ENCODE measurements at places on chromosomes 1 and 21.

- DNase-seq = no peak
Observed at GRCh38 chr1:214861615-214862014, 220.9 kb upstream of the KCNK2 start.

DNA sequence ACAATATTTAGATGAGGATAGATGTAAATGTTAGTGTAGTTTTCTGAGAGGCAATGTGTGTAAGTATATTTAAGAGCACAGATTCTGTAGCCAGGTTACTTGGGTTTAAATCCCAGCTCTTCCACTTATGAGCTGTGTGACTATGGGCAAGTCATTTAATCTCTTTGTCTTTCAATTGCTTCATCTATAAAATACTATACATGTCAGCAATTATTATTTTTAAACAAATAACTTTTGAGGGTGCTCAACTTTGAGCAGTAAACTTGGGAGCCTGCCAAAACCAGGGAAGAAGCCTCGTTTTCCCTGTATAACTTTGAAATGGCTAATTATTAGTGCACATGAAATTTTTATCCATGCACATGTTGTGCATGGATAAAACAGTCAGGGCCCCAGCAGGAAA lies 222.8 kb downstream of the FOXD2 start:
- no peak for DNase-seq

DNA sequence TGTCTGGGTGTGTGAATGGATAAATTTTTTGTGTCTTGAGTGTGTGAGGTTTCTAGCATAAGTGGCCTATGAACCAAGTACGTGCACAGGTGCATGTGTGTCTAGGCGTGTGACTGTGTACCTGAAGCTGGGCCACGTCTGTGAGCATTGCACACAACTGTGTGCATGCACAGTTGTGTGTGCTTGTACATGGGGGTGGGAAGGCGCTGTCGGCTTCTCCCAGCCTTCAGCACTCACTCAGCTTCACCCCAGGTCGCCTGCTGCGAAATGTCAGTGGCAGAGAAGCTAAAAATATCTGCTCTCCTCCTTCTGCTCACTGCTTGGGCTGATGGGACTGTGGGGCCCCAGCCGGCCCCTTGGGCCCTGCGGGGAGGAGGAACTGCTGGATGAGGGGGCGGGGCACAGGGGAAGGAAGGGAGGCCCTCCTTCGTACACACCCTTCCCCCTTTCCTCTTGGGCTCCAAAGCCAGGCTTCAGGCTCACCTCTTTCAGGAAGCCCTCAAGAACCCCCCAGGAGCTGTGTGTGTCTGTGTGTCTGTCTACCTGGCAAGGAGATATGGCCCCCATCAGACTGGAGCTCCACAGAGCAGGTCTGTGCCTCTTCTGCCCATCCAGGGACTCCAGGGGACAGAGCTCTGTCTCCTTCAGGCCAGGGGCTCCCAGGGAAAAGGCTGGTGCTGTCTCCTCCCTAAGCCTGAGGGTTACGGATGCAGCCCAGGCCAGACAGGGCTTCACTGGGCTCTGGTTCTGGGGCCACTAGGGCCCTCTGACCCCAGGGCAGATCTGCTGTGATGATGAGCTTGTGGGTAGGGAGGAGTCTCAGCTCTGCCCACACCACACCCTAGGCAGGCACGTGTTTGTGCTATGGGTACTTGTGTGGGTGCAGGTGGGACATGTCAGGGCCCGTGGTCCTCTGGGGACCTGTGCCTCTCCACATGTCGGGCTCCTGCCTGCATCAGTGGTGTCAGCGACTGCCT lies 35.6 kb upstream of the WASF2 start:
- peak; percentile 96 for DNase-seq

DNA sequence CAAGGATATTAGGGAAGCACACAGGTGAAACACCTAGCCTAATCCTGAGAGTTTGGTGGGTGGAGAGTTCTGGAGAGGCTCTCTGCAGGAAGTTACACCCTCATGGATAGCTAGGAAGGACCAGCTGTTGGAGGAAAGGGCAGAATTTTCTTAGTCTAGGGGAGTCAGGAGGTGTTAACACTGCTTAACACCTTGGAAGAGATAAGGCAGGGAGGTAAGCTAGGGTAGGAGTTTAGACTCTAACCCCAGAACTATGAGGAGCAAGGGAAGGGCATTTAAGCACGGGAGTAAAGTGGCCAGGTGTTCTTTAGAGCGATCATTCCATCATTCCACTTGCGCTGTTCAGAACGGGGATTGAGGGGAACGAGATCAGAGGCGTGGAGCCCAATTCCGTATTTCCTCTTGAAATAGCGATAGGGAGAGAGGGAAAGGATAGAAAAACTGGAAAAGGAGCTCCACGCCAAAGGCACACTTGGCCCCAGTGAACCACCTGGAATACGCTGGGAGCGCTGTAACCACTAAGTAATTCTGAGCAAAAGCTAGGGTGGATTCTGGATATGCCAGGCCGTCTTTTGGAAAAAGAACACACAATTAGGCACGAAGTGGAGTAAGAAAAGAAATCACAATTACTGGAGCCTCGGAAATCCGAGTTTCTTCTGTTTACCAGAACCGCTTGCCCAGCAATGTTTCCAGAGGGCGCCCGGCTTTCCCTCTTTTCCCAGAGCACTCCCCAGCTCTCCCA lies 1.5 kb upstream of the GPR137B start:
- no peak for DNase-seq

GRCh38 chr1:6033986-6034749 lies 11.5 kb upstream of the KCNAB2 start:
- DNase-seq = peak; percentile 17

DNA sequence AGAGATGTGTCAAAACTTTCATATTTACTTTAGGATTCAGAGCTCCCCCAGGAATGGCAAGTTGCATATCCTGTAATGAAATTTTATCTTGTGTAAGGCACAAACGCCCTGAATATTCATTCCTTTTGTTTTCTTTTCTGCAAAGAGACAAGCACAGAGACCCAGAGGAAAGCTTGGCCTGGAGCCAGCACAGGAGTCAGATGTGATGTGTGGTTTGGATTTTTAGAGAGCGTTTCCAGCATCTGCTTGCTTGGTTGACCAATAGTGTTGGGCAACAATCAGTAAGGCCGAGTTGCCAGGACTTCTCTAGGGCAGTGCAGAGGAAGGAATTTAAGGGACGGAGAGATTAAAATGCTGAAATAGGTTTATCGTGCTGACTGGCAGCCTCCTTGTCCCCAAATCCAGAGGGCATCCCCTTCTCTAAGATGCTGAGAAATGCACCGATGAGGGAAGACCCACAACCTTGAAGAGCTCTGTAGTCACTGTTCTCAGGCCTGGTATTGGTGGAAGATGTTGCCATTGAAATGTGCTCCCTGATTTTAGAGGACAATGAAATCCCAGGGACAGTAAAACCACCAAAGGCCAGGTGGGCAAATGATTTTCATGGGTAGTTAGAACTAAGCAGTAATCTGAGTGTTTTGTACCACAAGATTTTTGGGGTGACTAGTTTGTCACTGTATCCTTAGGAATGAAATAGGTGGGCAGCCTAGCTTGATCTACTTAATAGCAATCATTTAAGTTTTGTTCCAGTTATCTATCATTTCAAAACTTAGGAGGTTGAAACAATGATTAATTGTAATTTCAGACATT lies 37.9 kb upstream of the RHOU start:
- peak; percentile 39 for DNase-seq

DNA sequence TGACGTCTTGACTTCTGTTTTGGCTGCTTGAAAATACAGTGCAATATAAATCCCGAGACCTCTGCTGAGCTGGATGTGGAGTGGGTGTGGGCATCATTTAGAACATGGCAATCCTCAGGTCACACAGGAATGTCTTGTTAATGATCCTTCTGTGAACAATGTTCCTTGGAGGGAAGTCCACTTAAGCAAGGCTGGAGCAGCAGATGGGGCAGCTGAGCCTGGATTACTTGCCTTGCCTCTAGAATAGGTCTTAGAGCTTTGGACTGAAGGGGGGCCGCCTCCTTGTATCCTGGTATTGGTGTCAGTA lies 926 bp upstream of the SCMH1 start:
- DNase-seq = no peak

DNA sequence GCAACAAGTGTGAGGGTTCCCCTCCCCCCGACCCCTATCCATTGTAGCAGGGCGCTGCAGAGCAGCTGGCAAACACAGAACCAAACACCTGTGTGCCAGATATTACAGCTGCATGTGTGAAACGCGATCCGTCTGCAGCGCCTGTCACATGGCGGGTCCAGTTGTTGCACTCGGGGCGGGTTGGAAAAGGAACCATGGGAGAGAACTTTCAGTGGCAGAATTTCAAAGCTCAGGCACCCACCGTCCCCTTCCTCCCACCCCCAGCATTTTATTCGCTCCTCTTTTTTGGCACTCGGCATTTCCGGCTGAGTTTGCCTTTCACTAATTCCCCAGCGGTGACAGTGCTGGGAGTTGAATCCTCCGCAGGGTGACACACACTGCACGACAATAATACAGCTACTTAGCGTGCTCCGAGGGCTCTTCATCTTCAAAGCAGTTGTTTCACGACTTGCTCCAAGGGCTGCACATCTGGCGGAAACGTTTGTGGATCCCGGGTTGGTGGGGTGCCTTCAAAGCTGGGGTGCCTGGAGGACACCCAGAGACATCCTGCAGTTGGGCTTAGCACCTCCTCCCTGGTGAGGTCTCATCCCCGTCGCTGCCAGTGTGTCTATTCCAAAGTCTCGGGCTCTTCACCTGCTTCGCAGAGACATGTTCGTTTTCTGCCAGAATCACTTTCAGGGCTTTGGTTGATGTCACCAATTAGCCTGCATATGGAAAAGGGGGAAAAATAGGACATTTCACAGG lies 180.7 kb downstream of the ZBTB18 start:
- no peak for DNase-seq

- peak; percentile 10 for DNase-seq
Observed at GRCh38 chr1:18681423-18681835, 50.8 kb downstream of the PAX7 start.

- DNase-seq = no peak
Observed at GRCh38 chr21:44890961-44891541, 17.6 kb upstream of the PTTG1IP start.

- DNase-seq = no peak
Observed at GRCh38 chr1:100893718-100894117, 924 bp downstream of the EXTL2 start.

DNA sequence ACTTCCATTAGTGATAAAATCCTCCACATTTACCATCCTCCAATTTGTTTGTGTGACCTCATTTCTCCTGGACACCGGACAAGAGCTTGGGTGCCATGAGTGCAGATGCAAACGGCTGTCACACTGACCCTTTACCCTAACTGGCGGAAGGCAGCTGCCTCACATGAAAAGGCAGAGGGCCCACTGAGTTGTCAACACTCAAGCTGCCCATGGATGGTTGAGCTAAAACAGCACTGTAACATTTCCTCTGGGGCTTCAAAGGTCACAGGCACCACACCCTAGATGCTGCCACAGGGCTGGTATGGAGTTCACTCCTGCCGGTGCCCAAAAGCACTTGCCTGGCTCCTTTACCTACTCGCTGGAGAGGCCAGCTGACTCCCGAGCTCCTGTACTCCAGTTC lies 653.4 kb downstream of the KCNT2 start:
- DNase-seq = no peak

DNA sequence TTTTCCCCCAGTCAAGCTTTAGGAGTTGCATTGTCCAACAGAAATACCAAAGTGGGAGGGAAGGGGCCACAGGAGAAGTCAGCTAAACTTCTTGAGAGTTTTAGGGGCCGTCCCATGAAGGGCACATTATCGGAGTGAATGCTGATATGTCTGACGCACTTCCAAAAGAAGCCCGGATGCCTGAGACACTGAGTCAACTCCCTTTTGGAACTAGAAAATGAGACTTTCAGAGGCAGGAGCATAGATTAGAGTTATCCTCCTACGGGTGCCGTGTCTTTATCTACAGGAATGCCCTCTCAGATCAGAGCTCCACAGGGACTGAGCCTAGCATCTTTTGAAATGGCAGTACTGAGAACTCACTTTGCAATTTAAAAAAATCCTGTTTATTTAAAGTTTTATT lies 13.1 kb downstream of the ACTN2 start:
- DNase-seq = no peak
